Activated naive CD8-positive, alpha-beta T cell treated with anti-CD3 and anti-CD28 coated beads, Interleukin-2, amount 10 ng/mL, durations not matched to agents 7 days and 5 days (primary cell): ENCODE measurements at places on chromosomes 2 and 18. TPM values are rescaled to one million over a fixed set of nuclear protein-coding genes. Genes with fewer than 3 reads are reported as not detected.

GRCh38 chr18:62249478-62250097 lies 62.5 kb downstream of the RELCH start:
- no peak overlapping the region for H3K27ac ChIP-seq
- H3K4me3 ChIP-seq: no peak overlapping the region
- H3K4me1 ChIP-seq: no peaks in the 10 kb centered on the region
- H3K27me3 ChIP-seq: no peaks in the 10 kb centered on the region
- peak; percentile 33 for DNase-seq
- H3K36me3 ChIP-seq: peaks cover 8% of the 10 kb centered on the region

DNA sequence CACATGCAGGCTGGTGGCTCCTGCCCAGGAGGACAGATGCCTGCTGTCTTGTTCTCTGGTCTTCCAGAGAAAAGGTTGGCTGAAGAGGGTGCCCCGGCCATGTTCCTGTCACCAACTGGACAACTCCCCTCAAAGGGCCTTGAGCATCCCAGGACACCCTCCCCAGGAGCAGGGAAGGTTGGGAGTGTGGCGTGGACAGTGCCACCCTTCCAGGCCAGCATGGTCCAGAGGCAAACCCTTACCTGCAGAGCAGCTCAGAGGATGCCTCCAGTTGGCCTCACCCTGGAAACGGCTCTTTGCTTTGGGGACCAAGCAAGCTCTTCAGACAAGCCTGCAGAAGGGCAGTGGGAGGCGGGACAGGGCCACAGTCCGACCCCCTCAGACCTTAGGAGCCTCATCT lies 4.9 kb upstream of the GPC1 start:
- no peak for DNase-seq
- H3K4me1 ChIP-seq: peaks cover 20% of the 10 kb centered on the region
- no peak overlapping the region for H3K4me3 ChIP-seq
- H3K36me3 ChIP-seq: no peaks in the 10 kb centered on the region

The UNC50 gene
- 31.3 TPM for total RNA-seq

DNA sequence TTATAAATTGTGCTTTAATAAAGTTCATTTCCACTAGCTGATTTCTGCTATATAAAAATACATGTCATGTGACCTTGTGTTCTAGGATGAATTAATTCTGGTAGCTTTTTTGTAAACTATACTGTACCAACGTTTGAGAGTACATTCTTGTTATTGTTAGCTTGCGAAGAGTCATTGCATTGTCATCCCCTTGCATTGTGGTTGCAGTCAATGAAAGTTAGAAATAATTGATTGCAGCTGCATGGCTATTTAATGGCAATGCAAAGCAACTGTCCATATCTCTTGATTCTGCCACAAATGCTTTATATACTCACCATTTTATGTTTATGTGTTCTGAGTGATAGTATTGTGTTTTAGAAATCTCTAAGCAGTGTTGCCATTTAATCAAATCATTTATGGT lies 91.6 kb downstream of the ZNF407 start:
- no peaks in the 10 kb centered on the region for H3K27me3 ChIP-seq
- H3K4me3 ChIP-seq: no peak overlapping the region
- peaks cover 5% of the 10 kb centered on the region for H3K4me1 ChIP-seq
- DNase-seq: no peak
- H3K36me3 ChIP-seq: peaks cover 17% of the 10 kb centered on the region

The DSG3 gene
- total RNA-seq: not detected

- DNase-seq: no peak
- no peak overlapping the region for H3K4me3 ChIP-seq
- no peak overlapping the region for H3K27ac ChIP-seq
- H3K4me1 ChIP-seq: no peaks in the 10 kb centered on the region
Measured at GRCh38 chr2:68849579-68850030, 21.6 kb downstream of the BMP10 start.

DNA sequence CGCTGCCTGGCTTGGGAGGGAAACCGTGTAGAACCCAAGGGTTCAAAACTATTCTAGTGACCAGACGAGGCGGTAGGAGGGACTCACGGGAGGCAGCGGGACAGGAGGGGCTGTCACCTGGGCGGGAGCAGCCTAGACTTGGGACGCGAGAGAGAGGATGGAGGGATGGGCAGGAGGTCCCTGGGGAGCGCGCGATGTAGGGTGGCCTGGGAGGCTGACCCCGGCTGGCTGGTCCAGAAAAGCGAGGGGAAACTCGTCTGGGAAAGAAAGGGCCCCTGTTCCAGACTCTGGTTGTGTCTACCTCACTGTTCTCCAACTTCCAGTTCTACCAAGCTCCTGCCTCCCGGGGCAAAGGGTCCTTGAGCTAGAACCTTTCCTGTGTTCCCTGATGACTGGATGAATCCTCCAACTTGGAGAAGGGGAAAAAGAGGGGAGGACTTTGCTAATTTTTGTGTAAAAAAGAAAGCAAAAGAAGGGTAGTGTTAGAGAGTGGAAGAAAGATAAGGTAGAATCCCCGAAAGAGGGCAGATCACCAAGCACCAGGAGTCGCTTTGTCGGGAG lies 1.4 kb downstream of the DOK6 start:
- H3K4me1 ChIP-seq: peaks cover 6% of the 10 kb centered on the region
- no peak for DNase-seq
- H3K4me3 ChIP-seq: peak overlapping the region; percentile 35

- no peak overlapping the region for H3K27ac ChIP-seq
- H3K4me1 ChIP-seq: peaks cover 7% of the 10 kb centered on the region
- H3K27me3 ChIP-seq: no peaks in the 10 kb centered on the region
Measured at GRCh38 chr2:190922376-190922775, 41.8 kb downstream of the GLS start.

- H3K36me3 ChIP-seq: no peaks in the 10 kb centered on the region
- no peak overlapping the region for H3K4me3 ChIP-seq
- H3K27ac ChIP-seq: no peak overlapping the region
- H3K27me3 ChIP-seq: peaks cover 9% of the 10 kb centered on the region
- no peak for DNase-seq
- H3K4me1 ChIP-seq: peaks cover 2% of the 10 kb centered on the region
Measured at GRCh38 chr2:239879423-239880084, 145.6 kb downstream of the NDUFA10 start.

DNA sequence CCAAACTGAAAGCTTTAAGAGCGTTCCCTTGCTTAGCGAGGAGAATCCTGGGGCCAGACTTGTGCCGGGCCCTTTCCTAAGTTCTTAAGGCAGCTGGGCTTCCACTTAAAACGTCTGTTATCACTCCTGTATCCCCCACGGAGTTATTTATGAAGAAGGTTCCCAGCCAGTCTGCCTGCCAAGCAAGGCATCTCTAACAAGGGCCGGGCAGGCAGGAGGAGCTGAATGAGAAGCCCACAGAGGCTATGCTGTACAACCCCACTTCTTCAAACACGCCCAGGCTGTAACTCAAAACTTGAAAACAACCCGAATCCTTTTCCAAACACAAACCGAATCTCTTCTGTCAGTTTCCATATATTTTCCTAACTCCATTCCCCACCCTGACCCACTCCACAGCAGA lies 39.0 kb upstream of the ZFP36L2 start:
- no peaks in the 10 kb centered on the region for H3K27me3 ChIP-seq
- H3K27ac ChIP-seq: no peak overlapping the region
- DNase-seq: no peak
- no peak overlapping the region for H3K4me3 ChIP-seq
- H3K4me1 ChIP-seq: peaks cover 5% of the 10 kb centered on the region
- H3K36me3 ChIP-seq: peaks cover 6% of the 10 kb centered on the region

The NDUFV2 gene
- total RNA-seq: 166 TPM

- H3K27ac ChIP-seq: no peak overlapping the region
- H3K36me3 ChIP-seq: no peaks in the 10 kb centered on the region
- peaks cover 4% of the 10 kb centered on the region for H3K27me3 ChIP-seq
- no peak for DNase-seq
- H3K4me3 ChIP-seq: no peak overlapping the region
- no peaks in the 10 kb centered on the region for H3K4me1 ChIP-seq
Measured at GRCh38 chr18:59516356-59517155, 157.5 kb upstream of the LMAN1 start.

DNA sequence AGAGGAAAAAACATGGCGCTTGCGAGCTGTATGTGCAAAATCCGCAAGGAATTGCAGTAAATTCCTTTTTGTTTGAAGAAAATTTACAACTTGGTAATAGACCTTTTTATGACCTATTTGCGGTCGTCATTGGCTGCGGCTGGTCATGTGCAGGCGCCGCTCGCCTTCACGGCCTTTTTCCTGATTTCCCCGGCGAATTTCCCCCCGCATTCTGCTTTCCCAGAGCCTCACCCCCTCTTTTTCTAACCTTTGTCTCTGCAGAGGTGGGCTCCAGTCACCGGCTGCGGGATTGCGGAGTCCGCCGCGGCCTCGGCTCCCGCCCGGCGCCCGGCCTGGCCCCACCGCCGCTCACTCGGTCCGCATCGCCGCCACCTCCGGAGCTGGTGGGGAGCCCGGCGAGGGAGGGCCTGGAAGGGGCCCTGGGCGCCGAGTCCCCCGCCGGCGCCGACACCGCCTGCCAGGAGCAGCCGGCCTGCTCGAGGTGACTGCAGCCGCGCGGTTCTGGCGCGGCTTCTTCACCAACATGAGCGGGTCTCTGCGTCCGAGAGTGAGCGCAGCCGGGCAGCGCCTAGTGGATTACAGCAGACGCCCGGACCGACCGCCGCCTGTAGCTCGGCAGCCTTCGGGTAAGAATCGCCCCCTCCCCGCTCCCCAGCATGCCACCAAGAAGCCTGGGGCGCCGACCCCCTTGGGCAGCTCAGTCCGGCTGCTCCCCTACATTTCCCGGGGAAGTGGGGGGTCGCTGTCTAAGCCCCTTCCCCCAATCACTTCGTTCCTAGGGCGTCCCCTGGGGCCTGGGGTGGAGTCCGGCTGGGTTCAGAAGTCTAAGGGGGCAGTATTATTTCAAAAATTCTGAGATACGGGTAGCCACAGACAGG lies 7.1 kb downstream of the HOXD8 start:
- peaks cover 85% of the 10 kb centered on the region for H3K27me3 ChIP-seq
- H3K36me3 ChIP-seq: peaks cover 3% of the 10 kb centered on the region
- H3K27ac ChIP-seq: no peak overlapping the region

- no peak overlapping the region for H3K27ac ChIP-seq
- H3K36me3 ChIP-seq: no peaks in the 10 kb centered on the region
- H3K4me1 ChIP-seq: no peaks in the 10 kb centered on the region
- peaks cover 15% of the 10 kb centered on the region for H3K27me3 ChIP-seq
- H3K4me3 ChIP-seq: no peak overlapping the region
- DNase-seq: no peak
Measured at GRCh38 chr2:182672466-182673165, 43.4 kb upstream of the DNAJC10 start.

The POTEC gene
- total RNA-seq: not detected

GRCh38 chr2:105744091-105744908 lies 412 bp upstream of the NCK2 start:
- H3K4me3 ChIP-seq: peak overlapping the region; percentile 83
- no peaks in the 10 kb centered on the region for H3K27me3 ChIP-seq
- DNase-seq: peak; percentile 84
- peaks cover 17% of the 10 kb centered on the region for H3K36me3 ChIP-seq

DNA sequence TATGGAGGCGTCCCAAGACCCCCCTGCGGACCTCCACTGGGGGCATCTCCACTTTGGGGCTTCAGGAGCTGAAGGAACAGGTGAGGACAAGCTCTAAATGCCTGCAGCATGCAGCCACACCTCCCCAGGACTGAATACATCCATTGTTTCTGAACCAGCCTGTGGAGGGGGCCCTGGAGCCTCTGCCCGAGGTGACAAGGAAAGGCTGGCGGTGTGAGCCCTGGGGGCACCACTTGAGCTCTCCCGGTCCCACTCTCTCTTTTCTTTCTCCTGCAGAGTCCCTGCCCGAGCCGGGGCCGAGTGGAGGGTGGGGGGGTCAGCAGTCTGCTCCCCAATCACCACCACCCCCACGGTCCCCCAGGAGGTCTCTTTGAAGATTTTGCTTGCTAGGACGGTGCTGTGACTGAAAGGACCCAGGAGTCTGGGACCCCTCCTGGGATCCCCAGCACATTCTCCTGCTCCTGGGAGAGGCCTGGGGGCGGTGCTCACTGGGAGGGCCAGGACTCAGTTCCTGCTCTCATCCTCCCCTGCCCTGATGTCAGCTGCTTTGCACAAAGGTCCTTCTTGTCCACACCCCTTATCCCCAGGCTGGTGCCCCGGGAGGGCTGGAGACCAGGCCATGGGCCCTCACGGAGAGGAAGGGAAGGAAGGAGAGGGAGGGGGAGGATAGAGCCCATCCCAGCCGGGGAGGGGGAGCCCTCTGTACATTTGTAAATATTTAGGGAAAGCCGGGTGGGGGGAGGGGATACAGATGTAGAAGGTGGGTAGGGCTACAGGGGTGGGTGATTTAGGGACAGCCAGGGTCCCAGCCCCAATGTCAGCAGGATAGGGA lies 5.7 kb downstream of the CHPF start:
- no peaks in the 10 kb centered on the region for H3K36me3 ChIP-seq
- H3K27ac ChIP-seq: no peak overlapping the region
- no peak for DNase-seq
- peaks cover 8% of the 10 kb centered on the region for H3K4me1 ChIP-seq

The ARHGEF33 gene
- 0.17 TPM for total RNA-seq

- DNase-seq: no peak
- no peak overlapping the region for H3K27ac ChIP-seq
- H3K27me3 ChIP-seq: peaks cover under 1% of the 10 kb centered on the region
- H3K4me1 ChIP-seq: no peaks in the 10 kb centered on the region
Measured at GRCh38 chr18:31578126-31578525, 13.6 kb upstream of the TTR start.
